Thoracic aorta (tissue), 2 donors: ENCODE measurements at places on chromosomes 12 and 14. TPM values are rescaled to one million over a fixed set of nuclear protein-coding genes. Genes with fewer than 3 reads are reported as not detected.

DNA sequence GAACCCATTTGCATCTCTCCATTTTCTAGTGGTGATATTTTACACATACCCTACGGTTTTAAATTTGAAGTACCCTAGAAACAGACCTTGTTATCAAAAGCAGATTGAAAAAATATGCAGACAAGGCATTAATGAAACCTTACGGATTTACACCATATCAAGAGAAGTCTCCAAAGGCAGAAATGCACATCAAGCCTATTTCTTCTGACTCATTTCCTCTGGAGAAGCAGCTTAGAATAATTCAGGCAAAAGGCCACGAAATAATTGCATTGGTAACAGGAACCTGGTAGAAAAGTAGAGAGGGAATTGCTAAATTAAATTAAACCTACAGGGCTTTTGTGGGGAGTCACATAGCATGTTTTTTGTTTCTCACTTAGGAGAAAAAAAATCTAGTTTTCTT is 34.7 kb downstream of the KICS2 start:
- no peak overlapping the region for H3K27ac ChIP-seq
- no peaks in the 10 kb centered on the region for H3K27me3 ChIP-seq
- peaks cover 4% of the 10 kb centered on the region for H3K4me1 ChIP-seq
- H3K36me3 ChIP-seq, result no peaks in the 10 kb centered on the region
- DNase-seq, result no peak
- H3K4me3 ChIP-seq, result no peak overlapping the region

Gene FIGNL2
- total RNA-seq, result not detected

DNA sequence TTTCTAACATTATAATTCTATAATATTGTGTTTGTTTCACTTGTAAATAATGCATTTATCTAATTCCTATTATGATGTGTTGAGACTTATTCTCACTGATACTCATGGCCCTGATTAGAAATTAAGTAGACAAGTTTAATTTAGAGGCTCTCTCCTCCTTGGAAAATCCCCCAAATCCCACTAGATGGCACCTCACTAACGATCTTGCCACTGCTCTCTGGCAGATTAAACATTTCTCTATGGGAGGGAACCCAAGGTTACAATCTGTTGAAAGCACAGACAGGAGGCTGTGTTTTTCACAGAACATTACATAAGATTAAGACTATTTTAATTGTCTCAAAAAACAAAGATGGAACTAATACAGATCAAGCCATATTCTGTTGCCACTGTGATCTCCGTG is 318.7 kb downstream of the LRFN5 start:
- no peak for DNase-seq
- H3K4me1 ChIP-seq, result no peaks in the 10 kb centered on the region
- H3K27me3 ChIP-seq, result no peaks in the 10 kb centered on the region
- no peaks in the 10 kb centered on the region for H3K36me3 ChIP-seq
- no peak overlapping the region for H3K27ac ChIP-seq

Gene CACNB3
- total RNA-seq, result 17.8 TPM

- no peak for DNase-seq
- peaks cover 39% of the 10 kb centered on the region for H3K4me1 ChIP-seq
- H3K27me3 ChIP-seq, result no peaks in the 10 kb centered on the region
- no peaks in the 10 kb centered on the region for H3K36me3 ChIP-seq
- H3K27ac ChIP-seq, result no peak overlapping the region
Observed at GRCh38 chr12:97760601-97761000, 298.0 kb downstream of the RMST start.

DNA sequence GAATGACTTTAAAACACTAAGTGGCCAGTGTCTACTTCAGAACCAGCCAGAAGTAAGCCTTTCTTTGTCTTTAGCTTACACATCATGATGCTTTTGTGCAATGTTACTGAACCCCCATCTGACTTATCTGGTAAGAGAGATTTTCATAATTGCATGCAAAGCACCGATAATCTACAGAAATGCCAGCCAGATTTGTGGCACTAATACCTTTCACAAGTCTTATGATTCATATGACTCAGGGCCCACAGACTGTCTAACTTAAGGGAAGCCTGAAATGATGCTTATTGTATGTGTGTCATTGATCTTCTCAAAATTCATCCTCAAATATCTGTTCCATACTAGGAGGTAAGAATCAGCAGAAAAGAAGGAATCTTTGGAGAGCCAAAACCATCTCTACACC is 18.0 kb downstream of the IGF1 start:
- no peak overlapping the region for H3K27ac ChIP-seq
- H3K27me3 ChIP-seq, result no peaks in the 10 kb centered on the region
- DNase-seq, result no peak
- no peak overlapping the region for H3K4me3 ChIP-seq
- no peaks in the 10 kb centered on the region for H3K36me3 ChIP-seq
- peaks cover 17% of the 10 kb centered on the region for H3K4me1 ChIP-seq

DNA sequence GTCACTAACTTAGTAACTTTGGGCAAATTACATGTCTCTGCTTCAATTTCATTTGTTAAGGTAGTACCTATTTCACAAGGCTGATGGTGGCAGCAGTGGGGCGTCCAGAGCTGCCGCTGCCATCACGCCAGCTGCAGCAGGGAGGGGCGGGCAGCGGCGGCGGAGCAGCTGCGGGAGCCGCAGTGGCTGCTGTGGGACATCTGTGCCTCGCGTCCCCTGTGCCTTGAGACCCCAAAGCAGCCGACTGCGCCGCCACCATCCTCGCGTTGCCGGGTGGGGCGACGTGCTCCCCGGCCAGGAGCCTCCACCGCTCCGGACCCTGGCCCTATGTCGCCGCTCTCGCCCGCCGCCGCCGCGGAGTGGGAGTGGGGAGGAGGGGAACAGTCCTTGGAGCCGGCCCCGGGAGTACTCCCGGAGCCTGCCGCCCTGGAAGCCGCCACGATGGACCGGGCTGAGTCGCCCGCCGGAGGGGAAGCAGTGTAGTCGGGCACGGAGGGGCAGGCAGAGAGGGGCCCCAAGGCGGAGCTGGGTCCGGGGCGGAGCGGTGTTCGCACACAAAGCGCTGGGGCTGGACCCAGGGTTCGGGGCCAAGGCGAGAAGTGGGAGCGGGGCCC is 51.4 kb downstream of the A2M start:
- H3K27me3 ChIP-seq, result no peaks in the 10 kb centered on the region
- no peak for DNase-seq
- H3K4me3 ChIP-seq, result peak overlapping the region; percentile 93
- peak overlapping the region; percentile 98 for H3K27ac ChIP-seq
- peaks cover 18% of the 10 kb centered on the region for H3K36me3 ChIP-seq

DNA sequence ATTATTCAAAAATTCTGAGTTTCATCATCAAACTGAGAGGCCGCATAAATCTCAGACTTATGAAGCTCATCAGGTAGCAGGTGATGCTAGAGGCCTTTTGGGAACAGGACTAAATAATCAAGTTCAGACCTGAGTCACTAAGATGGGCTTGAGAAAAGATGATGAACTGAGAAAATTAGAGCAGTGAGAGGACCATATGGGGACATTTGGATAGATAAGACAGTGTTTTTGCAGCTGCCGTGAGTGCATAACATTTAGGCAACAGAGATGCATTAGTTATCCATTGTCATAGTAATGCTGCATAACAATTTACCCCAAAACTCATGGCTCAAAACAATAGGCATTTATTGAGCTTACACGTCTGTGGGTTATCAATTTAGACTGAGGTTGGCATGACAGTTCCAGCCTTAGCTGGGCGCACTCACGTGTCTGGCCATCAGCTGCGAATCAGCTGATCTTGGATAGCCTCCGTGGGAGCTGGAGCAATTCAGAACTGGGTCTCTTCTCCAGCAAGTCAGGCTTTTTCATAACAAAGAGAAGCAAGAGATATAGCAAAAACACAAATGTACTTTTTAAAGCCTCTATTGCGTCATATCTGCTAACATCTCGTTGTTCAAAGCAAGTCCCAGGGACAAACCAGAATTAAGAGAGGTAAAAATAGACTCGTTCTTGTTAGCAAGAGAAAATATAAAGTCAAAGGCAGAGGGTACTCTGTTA is 72.8 kb downstream of the CAPZA3 start:
- H3K36me3 ChIP-seq, result no peaks in the 10 kb centered on the region
- no peak for DNase-seq
- no peaks in the 10 kb centered on the region for H3K4me1 ChIP-seq
- H3K4me3 ChIP-seq, result no peak overlapping the region
- no peak overlapping the region for H3K27ac ChIP-seq

- peaks cover 37% of the 10 kb centered on the region for H3K4me1 ChIP-seq
- DNase-seq, result no peak
- no peaks in the 10 kb centered on the region for H3K27me3 ChIP-seq
- H3K4me3 ChIP-seq, result no peak overlapping the region
- no peaks in the 10 kb centered on the region for H3K36me3 ChIP-seq
- H3K27ac ChIP-seq, result peak overlapping the region; percentile 89
Observed at GRCh38 chr12:23356927-23357708, 592.4 kb downstream of the SOX5 start.

- peaks cover 15% of the 10 kb centered on the region for H3K4me1 ChIP-seq
- peak overlapping the region; percentile 95 for H3K27ac ChIP-seq
- H3K36me3 ChIP-seq, result no peaks in the 10 kb centered on the region
- H3K27me3 ChIP-seq, result no peaks in the 10 kb centered on the region
- no peak for DNase-seq
Observed at GRCh38 chr12:56687223-56688128, 608 bp downstream of the PTGES3 start.

Gene DIO2
- total RNA-seq, result 46.5 TPM

Gene TMEM116
- total RNA-seq, result 13.9 TPM

GRCh38 chr12:2299206-2299605 is 246.4 kb downstream of the CACNA1C start:
- H3K36me3 ChIP-seq, result no peaks in the 10 kb centered on the region
- H3K27ac ChIP-seq, result no peak overlapping the region
- DNase-seq, result no peak
- no peak overlapping the region for H3K4me3 ChIP-seq
- no peaks in the 10 kb centered on the region for H3K27me3 ChIP-seq

Gene MANSC4
- total RNA-seq, result not detected
